ENCODE measurements at places on chromosomes 16 and 17.

- DNase-seq: no peak
These were observed 62.9 kb upstream of the AMZ2 start for GRCh38 chr17:68184816-68185436.

- no peak for DNase-seq
These were observed 20.9 kb upstream of the FASN start for GRCh38 chr17:82118815-82119380.

DNA sequence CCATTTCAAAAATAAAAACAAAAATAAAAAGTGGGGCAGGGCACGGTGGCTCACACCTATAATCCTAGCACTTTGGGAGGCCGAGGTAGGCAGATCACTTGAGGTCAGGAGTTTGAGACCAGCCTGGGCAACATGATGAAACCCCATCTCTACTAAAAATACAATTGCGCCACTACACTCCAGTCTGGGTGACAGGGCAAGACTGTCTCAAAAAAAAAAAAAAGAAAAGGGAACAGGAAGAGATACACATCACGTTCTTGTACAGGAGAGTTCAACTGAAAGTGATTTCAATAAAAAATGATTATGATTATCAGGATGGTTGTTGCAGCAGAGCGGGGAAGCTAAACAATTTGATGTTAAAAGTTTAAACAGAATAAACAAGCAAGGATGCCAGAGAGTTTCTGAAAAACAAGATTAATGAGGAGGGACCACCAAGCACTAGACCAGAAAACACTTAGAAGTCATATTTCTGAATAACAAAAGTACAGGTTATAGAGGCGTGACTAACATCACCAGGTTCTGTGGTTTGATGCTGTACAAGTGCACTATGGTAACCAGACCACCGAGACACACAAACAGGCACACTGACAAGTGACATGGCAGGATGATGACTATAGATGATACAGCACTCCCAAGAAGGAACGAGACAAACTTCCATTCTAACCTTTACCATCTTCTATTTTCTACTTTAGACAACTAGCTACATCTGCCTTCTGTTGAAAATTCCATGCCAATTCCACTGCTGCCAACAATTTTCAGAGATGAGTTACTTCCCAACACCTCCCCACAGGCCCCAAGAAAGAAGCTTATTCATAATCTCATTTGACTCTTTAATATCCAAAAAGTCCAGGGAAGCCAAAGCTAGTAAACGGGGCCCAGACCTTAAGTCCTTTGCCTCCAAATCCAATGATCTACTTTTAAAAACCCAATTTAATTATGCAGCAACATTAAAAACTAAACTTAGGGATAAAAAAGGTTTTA lies 11.8 kb downstream of the DNAJA2 start:
- DNase-seq: no peak

GRCh38 chr16:27138257-27138656 lies 65.1 kb upstream of the KDM8 start:
- DNase-seq: no peak

GRCh38 chr17:2435862-2436261 lies 35.0 kb upstream of the MNT start:
- DNase-seq: no peak

DNA sequence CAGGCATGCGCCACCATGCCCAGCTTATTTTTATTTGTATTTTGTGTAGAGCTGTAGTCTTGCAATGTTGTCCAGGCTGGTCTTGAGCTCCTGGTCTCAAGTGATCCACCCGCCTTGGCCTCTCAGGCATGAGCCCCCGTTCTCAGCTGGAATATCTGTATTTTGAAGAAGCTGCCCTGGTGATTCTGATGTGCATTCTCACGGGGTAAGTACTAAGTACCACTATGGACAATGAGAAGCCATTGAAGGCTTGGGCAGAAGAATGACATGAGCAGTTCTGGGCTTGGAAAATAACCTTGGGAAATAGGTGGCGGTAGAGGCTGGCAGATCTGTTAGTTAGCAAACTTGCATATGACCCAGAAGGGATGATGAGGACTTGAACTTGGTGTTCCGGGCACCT lies 15.6 kb upstream of the NKD1 start:
- no peak for DNase-seq
